HL-60 (cell line): ENCODE measurements at places on chromosomes 1 and 21.

DNA sequence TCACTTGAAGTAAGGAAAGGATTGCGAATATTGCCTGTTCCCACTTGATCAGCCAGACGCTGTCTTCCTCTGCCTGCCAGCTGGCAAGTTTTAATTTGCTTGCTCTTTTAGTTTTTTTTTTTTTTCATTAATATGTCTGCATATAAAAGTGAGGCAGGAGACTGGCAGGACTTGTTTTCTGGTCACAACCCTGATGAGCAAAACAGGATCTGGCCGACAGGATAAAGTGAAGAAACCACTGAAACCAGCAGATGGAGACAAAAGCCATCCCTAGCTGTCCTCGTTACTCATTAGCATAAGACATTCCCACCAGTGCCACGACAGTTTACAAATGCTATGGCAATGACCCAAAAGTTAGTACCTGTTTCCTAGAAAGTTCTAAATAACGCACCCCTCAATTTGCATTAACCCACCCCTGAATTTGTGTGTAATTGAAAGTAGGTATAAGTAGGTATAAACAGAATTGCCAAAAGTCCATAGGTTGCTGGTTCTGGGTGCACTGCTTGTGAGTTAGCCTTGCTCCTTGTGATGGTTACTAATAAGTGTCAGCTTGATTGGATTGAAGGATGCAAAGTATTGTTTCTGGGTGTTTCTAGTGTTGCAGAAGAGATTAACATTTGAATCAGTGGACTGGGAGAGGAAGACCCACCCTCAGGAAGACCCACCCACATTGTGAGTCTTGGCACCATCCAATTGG, 60.8 kb downstream of the ZNF684 start:
- DNase-seq = no peak

DNA sequence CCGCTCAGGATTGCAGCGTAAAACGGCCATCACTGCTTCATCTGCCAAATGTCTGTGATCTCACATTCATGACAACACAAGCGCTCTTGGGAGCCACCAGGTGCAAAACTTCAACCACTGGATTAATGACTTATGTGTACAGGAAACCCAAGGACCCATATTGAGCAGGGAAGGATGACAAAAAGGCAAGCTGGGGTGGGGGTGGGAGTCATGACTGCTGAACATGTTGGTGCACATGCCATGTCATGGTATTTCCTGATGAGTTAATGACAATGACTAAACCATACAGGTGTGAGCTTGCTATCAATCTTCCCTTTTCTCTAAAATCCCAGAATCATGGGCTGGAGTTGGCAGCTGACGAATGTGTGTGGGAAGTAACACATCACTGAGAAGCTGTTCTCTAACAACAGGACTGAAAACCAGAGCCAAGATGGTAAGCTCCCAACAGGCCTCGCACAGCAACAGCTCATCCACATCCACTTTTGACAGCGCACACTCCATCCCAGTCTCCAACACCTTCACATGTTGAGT, 3.1 kb upstream of the SH2D5 start:
- no peak for DNase-seq

GRCh38 chr1:77706321-77706720, 23.9 kb upstream of the ZZZ3 start:
- no peak for DNase-seq

GRCh38 chr1:150995460-150995859, 11.2 kb downstream of the MINDY1 start:
- no peak for DNase-seq

DNA sequence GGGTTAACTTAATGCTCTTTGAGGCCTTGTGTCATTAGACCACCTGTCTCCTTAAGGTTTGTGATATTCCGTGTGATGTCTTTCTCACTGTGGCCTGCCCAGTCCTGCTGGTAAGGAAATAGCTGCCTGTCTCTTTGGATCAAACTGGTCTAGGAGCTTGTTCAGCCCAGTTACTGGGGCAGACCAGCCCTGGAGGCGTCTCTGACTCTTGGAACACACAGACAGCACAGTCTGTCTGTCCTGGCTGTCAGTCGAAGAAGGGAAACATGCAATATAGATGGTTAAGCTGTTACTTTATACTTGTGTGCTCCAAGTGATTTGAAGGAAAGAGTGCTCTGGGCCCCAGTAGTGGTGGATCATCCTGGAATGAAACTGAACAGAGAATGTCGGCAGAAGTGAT, 20.4 kb downstream of the PBX1 start:
- no peak for DNase-seq

- DNase-seq = no peak
Observed at GRCh38 chr1:184405801-184406142, 18.9 kb downstream of the C1orf21 start.

DNA sequence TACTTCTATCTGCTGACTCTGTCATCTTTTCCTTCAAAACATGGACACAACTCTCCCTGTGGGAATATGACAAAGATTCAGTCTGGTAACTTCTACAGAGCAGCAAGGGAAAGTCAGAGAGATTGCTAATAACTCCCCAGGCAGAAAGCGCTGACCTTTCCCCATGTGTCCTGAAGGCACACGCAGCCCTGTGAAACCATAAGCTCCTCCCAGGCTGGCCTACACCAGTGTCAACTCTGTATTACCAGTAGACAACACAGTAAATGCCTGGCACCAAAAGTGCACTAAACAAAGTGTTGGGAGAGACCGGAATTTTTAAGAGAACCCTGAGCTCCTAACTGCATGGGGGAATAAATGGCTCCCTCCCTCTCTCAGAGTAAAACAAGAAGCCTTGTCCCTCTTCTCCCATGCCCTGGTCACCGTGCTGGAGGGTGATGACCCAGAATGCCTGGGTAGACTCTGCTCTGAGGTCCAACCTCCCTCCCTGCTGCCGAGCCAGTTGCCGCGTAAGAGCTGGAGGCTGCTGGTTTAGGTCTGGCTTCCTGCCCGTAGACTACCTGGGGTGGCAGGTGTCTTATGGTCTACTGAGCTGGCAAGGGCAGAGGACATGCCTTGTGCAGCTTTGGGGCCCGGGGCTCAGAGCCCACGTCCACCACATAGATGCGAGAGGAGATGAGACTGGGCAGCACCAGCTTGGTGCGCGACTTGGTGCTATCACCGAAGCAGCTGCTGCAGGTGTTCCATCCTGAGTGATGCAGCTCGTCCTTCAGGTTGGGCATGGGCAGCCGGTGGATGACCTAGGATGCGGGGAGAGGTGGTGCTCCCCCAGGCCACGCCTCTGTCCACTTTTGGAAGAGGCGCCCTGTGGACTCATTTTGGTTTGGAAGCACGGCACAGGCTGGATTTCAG, 3.9 kb downstream of the SELENBP1 start:
- no peak for DNase-seq

DNA sequence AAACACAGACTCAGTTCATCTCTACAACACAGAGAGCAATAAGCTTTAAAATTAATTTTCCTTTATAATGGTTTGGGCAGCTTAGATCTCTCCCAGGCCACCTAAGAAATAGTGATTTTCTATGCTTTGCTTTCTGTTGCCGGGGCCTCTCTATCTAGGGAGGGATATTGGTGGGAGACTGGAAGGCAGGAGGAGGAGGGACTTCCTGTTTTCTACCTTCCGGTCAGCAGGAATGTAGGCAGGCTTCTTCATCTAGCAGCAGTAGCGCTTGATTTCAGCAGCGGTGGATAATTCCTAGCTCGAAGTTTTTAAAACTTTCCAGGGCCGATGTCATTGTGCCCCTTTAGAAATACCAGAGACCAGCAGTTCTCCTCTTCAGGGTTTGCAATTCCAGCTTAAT, 5.1 kb upstream of the DESI2 start:
- no peak for DNase-seq

GRCh38 chr1:62294261-62294660, 25.0 kb downstream of the KANK4 start:
- no peak for DNase-seq

- no peak for DNase-seq
Observed at GRCh38 chr1:20611652-20612051, 21.6 kb upstream of the PINK1 start.

- DNase-seq = no peak
Observed at GRCh38 chr1:179080866-179081686, 794 bp upstream of the TOR3A start.

- DNase-seq = no peak
Observed at GRCh38 chr1:147800804-147801203, 40.4 kb upstream of the GJA5 start.

DNA sequence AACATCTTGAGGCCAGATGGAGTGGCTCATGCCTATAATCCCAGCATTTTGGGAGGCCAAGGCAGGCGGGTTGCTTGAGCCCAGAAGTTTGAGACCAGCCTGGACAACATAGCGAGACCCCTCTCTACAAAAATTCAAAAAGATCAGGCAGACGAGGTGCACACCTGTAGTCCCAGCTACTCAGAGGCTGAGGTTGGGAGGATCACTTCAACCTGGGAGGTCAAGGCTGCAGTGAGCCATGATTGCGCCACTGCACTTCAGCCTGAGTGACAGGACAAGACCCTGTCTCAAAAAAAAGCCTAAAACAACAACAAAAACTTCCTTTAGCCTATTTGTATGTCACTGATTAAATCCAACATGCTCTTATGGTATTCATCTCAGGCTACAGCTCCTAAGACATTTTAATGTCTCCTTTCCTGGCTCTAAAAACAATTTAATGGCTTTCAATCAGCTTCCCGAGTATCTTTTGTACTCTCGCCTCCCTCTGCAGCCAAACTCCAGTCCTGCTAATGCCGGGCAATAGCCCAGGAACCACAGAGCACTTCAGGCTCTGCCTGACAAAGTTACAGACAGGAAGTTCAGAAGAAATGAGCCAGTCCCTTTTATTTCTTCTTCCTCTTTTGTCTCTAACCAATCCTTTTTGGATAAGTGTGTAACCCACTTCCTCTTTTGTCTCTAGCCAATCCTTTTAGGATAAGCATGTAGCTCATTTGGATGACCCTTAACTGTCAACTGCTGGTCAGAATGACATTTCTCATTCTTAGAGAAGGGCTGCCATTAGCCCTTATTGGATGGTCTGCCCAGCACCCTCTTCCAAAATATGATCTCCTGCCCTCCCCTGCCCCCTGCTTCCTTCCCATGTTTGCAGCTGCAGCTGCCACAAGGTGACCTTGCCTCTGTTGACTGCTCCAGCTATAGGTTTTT, 6.6 kb upstream of the DOP1B start:
- no peak for DNase-seq

DNA sequence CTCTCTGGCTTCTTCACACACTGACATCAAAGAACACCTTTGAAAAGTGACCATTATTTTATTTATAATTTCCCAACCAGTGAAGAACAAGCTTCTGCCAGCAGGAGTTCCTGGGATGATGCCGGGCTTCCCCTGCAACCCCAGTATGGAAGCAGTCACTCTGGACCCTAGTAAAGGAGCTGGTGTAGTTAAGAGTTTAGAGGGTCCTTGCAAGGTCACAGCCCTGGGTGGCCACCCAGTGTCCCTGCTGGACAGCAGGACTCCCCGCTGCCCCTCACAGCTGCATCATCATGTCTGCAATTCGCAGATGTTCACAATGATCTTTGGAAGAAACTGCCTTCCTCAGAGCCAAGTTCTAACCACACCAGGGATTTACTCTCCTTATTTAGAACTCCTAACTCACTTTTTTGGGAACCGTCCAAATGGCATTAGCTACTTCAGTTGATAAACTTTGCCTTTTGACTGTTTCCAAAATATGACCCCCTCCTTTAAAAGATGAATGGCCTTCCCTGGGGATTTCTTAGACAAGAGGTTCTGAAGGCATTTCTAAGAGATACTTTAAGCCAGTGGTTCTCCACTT, 90.6 kb downstream of the HIVEP3 start:
- DNase-seq = no peak

- no peak for DNase-seq
Observed at GRCh38 chr1:201327687-201328240, 44.5 kb downstream of the PKP1 start.

DNA sequence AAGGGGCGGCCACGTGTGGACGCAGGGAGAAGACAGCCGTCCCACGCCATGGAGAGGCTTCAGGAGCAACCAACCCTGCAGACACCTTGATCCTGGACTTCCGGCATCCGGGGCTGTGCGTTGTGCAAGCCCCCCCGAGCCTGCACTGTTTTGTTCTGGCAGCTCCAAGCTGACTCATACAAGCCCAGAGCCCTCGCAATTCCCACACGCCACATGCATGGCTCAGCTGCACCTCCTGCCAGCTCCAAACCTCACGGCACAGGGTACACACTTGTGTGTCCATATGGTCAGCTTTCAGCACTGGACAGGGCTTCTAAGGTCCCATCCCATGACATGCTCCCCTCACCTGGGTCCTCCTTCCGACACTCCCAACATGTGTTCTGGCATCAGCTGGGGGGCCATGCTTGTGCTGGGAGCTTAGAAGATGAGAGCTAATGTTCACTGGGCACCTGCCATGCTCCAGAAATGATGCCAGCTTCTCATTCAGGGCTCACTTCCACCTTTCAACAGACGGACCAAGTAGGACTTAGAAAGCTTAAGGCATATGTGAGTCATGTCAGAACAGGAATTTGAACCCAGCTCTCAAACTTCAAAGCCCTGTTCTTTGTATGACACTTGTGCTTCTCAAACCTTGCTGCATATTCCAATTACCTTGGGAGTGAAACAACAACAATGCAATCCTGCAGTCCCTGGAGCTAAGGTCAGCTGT, 137.3 kb downstream of the PGBD5 start:
- DNase-seq = no peak

DNA sequence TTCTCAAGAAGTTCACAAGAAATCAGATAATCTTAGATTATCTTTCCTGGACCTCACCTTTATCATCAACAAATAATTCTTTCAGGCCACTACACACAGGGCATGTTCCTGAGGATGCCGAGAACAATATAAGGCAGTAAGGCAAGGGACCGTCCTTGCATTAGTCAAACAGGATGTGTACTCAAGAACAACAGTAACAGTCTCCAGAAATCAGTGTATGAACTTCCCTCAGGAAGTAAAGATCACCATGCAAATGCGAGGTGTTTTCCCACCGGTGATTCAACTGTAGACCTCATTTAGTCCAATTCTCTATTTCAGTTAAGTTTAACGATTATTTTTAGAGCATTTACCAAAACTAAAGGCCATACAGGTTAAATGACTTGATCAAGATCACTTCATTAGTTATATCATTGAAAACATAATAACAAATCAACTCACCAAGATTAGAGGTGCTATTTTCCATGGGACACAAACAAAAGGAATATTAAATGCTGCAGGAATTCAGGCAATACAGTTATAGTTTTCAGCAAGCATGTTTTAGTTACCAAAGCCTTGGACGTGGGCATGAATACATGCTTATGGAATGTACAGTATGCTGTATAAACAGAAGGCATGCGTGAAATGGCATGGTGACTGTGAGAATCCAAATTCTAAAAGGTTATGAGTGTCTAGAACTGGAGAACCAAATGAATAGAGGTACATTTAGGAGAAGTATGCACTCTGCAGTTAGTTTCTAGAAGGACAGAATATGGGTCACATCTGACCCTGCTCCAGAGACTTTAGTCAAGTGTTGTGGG, 145.2 kb downstream of the TNR start:
- no peak for DNase-seq

GRCh38 chr21:26550326-26550725, 22.8 kb downstream of the CYYR1 start:
- no peak for DNase-seq

- DNase-seq = no peak
Observed at GRCh38 chr1:18723701-18724411, 93.2 kb downstream of the PAX7 start.
